Sigmoid colon (tissue), 7 donors: ENCODE measurements at places on chromosomes 12 and 14. TPM values are rescaled to one million over a fixed set of nuclear protein-coding genes. Genes with fewer than 3 reads are reported as not detected.

GPR68 gene
- 0.66 TPM for total RNA-seq

EIF2S1 gene
- total RNA-seq, result 110 TPM

TAS2R50 gene
- total RNA-seq, result 4.6 TPM

GRCh38 chr12:102876883-102877282 is 40.2 kb downstream of the PAH start:
- no peak overlapping the region for H3K27ac ChIP-seq
- H3K27me3 ChIP-seq, result no peaks in the 10 kb centered on the region
- no peak for DNase-seq
- H3K4me1 ChIP-seq, result peaks cover 4% of the 10 kb centered on the region
- H3K36me3 ChIP-seq, result no peaks in the 10 kb centered on the region

GRCh38 chr14:100677554-100678468 is 48.9 kb upstream of the DLK1 start:
- no peaks in the 10 kb centered on the region for H3K36me3 ChIP-seq
- peak overlapping the region; percentile 52 for H3K27ac ChIP-seq
- H3K4me1 ChIP-seq, result peaks cover 42% of the 10 kb centered on the region
- peak; percentile 83 for DNase-seq
- no peak overlapping the region for H3K4me3 ChIP-seq

DNA sequence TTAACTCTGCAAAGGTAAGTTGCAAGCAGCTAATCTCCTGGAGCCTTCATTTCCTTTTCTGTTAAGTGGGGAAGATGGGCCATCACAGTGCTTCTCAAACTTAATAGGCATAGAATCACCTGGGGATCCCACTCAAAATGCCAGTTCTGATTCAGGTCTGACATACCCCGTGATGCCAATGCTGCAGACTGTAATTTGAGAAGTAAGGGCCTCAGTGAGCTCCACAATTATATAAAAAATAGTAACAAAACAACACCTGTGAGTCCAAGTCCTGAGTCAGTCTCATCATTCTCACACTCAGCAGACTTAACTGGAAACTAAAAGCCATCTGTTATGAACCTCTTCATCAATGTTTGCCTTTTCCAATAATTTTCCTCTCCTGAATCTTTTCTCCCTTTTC is 10.8 kb upstream of the PSMA6 start:
- no peak overlapping the region for H3K4me3 ChIP-seq
- H3K27me3 ChIP-seq, result no peaks in the 10 kb centered on the region
- H3K27ac ChIP-seq, result no peak overlapping the region

GRCh38 chr14:77409131-77409533 is 14.2 kb downstream of the NOXRED1 start:
- no peak overlapping the region for H3K4me3 ChIP-seq
- no peaks in the 10 kb centered on the region for H3K36me3 ChIP-seq
- H3K4me1 ChIP-seq, result no peaks in the 10 kb centered on the region
- no peak overlapping the region for H3K27ac ChIP-seq

DNA sequence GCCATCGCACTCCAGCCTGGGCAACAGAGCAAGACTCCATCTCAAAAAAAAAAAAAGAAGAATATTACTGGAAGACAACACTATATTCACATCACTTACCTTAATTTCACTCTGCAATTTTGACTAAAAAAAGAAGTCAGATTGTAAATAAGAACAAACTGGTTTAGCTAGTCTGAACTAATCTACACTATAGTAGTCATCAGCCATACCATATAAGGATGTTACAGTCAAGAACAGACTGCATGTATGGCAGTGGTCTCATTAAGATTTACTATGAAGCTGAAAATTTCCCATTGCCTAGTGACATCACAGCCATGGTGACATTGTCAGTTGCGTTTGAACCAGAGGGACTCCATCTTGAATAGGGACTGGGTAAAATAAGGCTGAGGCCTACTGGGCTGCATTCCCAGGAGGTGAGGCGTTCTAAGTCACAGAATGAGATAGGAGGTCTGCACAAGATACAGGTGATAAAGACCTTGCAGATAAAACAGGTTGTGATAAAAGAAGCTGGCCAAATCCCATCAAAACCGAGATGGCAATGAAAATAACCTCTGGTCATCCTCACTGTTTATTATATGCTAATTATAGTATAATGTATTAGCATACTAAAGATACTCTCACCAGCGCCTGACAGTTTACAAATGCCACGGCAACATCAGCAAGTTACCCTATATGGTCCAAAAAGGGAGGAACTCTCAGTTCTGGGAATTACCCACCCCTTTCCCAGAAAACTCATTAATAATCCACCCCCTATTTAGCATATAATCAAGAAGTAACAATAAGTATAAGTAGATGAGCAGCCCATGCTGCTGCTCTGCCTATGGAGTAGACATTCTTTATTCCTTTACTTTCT is 51.2 kb downstream of the OSBPL8 start:
- no peak overlapping the region for H3K27ac ChIP-seq
- no peaks in the 10 kb centered on the region for H3K27me3 ChIP-seq
- no peaks in the 10 kb centered on the region for H3K36me3 ChIP-seq
- H3K4me1 ChIP-seq, result no peaks in the 10 kb centered on the region
- no peak for DNase-seq

DNA sequence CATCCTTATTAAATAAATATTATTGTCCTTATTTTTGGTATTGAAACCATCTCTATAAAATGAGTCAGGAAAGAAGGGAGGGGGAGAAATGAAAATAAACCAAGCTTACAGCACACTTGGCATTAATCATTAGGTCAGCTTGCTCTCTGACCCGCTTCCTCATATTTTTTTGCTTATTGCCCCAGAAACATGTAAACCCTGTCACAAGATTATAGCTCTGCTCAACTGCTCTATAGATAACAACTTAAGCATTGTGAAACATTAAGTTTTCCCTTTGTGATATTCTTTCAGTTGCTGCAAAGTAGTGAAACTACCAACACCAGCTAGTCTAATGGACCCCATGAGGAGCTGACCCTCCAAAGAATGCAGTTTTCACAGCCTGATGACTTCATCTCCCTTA is 819.5 kb downstream of the SLC16A7 start:
- H3K27me3 ChIP-seq, result no peaks in the 10 kb centered on the region
- H3K36me3 ChIP-seq, result no peaks in the 10 kb centered on the region
- H3K4me3 ChIP-seq, result no peak overlapping the region
- no peak for DNase-seq
- no peaks in the 10 kb centered on the region for H3K4me1 ChIP-seq
- no peak overlapping the region for H3K27ac ChIP-seq

DNA sequence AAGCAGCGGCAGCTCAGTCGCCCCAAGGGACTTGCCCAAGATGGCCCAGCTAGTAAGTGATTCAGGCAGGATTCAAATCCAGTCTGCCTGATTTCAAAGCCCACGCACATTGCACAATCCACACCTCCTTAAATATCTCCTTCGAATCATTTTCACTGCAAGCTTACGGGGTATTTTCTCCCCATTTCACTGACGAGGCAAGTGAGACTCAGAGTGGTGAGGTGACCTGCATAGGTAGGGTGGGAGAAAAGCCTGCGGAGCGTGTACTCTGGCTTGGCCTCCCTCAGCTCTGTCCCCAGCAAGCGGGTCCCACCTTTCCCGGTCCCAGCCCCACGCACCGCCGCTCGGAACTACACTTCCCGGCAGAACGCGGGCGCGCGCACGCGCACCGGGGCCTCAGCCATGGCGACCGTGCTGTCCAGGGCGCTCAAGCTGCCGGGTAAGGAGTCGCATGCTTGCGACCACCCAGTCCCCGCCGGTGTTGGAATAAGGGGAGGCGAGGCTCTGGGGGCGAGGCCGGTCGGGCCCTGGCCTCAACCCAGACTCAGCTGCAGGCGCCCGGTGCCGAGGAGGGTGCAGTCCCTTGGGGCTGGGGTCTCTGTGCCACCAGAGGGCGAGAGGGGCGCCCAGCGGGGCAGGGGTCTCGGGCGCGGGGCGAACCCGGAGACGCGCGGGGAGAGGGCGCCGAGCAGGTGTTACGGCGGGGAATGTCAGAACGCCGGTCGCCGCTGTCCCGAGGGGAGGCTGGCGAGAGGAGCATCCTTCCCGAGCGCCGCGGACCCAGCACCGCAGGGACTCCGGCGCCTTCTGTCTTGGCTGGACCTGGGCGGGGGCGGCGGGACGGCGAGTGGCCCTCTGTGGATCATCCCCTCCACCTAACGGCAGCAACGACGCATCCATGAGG is at the start of gene FAM234B:
Gene FAM234B (plus strand): TSS at position 380 of the 904 bp plus-strand sequence. CDS start 23 bp downstream, at position 403.
- H3K27ac ChIP-seq, result peak within 1 kb of the TSS; percentile 78
- no peaks in the 10 kb centered on the region for H3K27me3 ChIP-seq
- no peaks in the 10 kb centered on the region for H3K36me3 ChIP-seq
- H3K4me1 ChIP-seq, result no peaks in the 10 kb centered on the region

SMCO2 gene
- not detected for total RNA-seq

B4GALNT1 gene
- 4.4 TPM for total RNA-seq

GRCh38 chr12:130280742-130281141 is 56.9 kb upstream of the PIWIL1 start:
- no peaks in the 10 kb centered on the region for H3K4me1 ChIP-seq
- no peak for DNase-seq
- H3K27ac ChIP-seq, result no peak overlapping the region
- H3K4me3 ChIP-seq, result no peak overlapping the region

- no peaks in the 10 kb centered on the region for H3K4me1 ChIP-seq
- no peak overlapping the region for H3K4me3 ChIP-seq
- H3K36me3 ChIP-seq, result no peaks in the 10 kb centered on the region
- peaks cover 3% of the 10 kb centered on the region for H3K27me3 ChIP-seq
- H3K27ac ChIP-seq, result no peak overlapping the region
- DNase-seq, result no peak
Measured at GRCh38 chr12:57563358-57563757, 13.5 kb downstream of the KIF5A start.

AMHR2 gene
- not detected for total RNA-seq

LTBR gene
- 123 TPM for total RNA-seq

MUCL1 gene
- total RNA-seq, result not detected

ANKLE2 gene
- 37.8 TPM for total RNA-seq

DNA sequence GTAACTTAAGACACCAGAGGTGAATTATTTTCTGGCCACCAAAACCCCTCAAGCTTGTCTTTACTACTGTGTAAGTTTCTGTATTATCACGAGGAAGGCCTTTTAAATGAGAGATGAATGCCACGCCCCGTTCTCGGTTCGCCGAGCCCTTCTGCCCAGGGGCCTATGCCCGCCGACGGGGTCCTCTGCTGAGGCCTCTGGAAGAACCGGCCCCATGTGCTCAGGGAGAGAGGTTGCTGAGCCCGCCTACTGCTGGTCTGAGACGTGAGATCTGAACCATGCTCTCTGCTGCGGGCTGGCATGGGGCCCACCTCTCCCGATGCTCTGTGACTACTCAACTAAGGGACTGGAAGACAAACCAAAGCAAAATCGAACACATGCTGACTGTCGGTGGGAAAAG is 21.0 kb downstream of the AMN start:
- no peaks in the 10 kb centered on the region for H3K27me3 ChIP-seq
- peaks cover 77% of the 10 kb centered on the region for H3K36me3 ChIP-seq
- DNase-seq, result no peak
- H3K4me3 ChIP-seq, result no peak overlapping the region

DNA sequence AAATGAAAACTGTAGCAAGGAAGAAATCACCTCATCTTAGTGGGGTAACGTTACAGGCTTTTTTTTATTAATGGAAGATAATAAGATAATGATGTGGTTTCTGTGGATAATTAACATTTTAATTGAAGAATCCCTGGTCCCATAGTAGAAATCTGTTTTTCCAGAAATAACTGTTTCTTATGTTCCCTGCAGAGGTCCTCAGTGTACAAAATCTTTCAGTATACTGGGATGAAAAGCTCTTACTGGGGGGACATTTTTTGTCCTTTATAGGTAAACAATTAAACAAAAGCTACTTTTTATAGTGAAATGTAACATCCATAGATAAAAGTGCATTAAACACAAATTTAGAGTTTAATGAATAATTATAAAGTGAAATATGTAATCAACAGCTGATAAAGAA is 312.2 kb downstream of the ATXN7L3B start:
- DNase-seq, result no peak
- H3K27ac ChIP-seq, result no peak overlapping the region
- H3K36me3 ChIP-seq, result no peaks in the 10 kb centered on the region
- H3K4me3 ChIP-seq, result no peak overlapping the region
- no peaks in the 10 kb centered on the region for H3K4me1 ChIP-seq

SDS gene
- not detected for total RNA-seq

- H3K4me1 ChIP-seq, result no peaks in the 10 kb centered on the region
- H3K4me3 ChIP-seq, result no peak overlapping the region
- no peak for DNase-seq
- H3K27me3 ChIP-seq, result no peaks in the 10 kb centered on the region
- H3K27ac ChIP-seq, result no peak overlapping the region
Measured at GRCh38 chr12:107568718-107569117, 116.9 kb upstream of the PWP1 start.

KCNA1 gene
- total RNA-seq, result 3.8 TPM

DENR gene
- total RNA-seq, result 31.9 TPM

DNA sequence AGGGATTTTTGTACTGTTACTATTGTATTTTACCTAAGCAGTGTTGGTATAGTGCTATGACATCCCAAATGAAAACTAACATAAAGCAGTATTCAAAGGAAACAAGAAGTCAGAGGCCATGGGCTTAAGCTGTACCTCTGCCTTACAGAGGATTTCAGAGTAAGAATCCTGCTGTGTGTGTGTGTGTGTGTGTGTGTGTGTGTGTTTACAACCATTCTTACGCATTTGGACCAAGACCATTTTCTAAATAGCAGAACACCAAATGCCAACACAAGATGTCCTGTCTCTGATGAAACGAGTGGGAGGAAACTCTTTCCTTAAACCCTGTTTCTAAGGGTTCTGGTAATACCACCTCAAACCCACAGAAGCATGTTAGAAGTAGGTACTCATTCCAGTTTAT is 64.4 kb downstream of the PPP1R36 start:
- DNase-seq, result no peak
- H3K27ac ChIP-seq, result peak overlapping the region; percentile 81
- H3K4me1 ChIP-seq, result peaks cover 13% of the 10 kb centered on the region
- H3K4me3 ChIP-seq, result no peak overlapping the region

- no peak for DNase-seq
- no peaks in the 10 kb centered on the region for H3K36me3 ChIP-seq
- H3K4me1 ChIP-seq, result no peaks in the 10 kb centered on the region
- H3K27me3 ChIP-seq, result no peaks in the 10 kb centered on the region
Measured at GRCh38 chr12:94676922-94677321, 26.6 kb upstream of the TMCC3 start.

GRCh38 chr12:65083581-65083980 is 37.5 kb downstream of the WIF1 start:
- H3K4me1 ChIP-seq, result no peaks in the 10 kb centered on the region
- H3K27me3 ChIP-seq, result no peaks in the 10 kb centered on the region
- no peak overlapping the region for H3K4me3 ChIP-seq
- no peak for DNase-seq
- H3K27ac ChIP-seq, result no peak overlapping the region

DNA sequence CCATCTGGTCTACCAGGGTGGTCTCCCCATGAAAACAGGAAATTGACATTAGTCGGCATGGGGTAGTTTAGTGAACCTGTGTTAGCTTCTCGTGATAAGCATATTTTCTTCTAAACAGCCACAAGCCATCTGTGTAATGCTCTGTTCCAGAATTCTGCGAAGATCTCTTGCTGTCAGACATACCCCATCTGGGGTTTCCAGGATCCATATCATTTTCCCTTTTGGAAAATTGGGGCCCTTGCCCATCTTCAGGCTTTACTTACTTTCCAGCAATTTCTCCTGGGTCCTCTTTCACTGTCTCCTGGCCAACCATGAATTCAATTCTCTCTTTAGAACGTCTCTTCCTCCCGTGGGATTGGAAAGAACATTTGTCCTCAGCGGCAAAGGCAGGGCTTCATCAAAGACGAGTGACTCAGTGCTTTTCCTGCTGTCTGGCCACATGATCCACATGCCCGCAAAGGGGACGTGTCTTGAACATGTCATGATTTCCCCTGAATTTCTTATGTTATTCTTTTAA is 21.4 kb upstream of the NCOR2 start:
- no peak overlapping the region for H3K4me3 ChIP-seq
- H3K36me3 ChIP-seq, result no peaks in the 10 kb centered on the region
- no peaks in the 10 kb centered on the region for H3K4me1 ChIP-seq
- H3K27ac ChIP-seq, result peak overlapping the region; percentile 32

C12orf54 gene
- total RNA-seq, result not detected
